Activated CD4-positive, CD25-positive, alpha-beta regulatory T cell treated with anti-CD3 and anti-CD28 coated beads, Interleukin-2, amount 50 U/mL, for 72 hours (primary cell): ENCODE measurements at places on chromosomes 12 and 14.

GRCh38 chr14:24255931-24256711 is 6.9 kb downstream of the TGM1 start:
- no peak for DNase-seq

DNA sequence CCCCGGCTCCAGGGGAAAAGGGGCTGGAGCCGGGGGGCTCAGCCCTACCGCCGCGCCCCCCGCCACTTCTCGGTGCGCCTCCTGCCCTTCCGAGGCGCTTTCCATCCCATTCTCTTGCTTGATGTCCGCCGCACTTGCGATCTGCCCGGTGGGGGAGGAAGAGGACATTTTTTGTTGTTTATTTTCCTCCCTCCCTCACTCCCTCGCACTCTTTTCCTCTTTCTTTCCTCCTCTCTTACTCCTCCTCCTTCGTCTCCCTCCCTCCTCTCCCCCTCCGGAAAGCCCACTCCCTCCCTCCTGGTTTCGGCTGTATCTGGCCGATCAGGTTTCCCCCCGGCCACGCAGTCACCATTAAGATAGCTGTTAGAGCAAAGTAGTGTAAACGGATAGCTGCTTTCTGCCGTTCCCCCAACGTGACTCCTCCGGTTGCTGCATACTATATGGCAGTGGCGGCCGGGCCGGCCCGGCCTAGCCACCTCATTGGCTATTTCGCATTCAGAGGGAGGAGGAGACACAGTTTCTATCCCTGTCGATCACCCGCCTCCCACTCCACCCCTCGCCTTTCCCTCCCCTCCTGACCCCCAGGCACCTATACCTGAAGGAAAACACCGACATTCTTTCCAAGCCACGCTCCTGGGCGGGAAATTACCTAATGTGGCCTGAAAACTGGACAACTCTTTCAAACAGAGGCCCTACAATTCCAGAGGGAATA is at the start of gene SIX4:
Gene SIX4, minus strand, starts transcription at position 445 of the 712 bp plus-strand sequence. Its CDS starts 277 bp downstream, at position 168.
- DNase-seq = no peak

DNA sequence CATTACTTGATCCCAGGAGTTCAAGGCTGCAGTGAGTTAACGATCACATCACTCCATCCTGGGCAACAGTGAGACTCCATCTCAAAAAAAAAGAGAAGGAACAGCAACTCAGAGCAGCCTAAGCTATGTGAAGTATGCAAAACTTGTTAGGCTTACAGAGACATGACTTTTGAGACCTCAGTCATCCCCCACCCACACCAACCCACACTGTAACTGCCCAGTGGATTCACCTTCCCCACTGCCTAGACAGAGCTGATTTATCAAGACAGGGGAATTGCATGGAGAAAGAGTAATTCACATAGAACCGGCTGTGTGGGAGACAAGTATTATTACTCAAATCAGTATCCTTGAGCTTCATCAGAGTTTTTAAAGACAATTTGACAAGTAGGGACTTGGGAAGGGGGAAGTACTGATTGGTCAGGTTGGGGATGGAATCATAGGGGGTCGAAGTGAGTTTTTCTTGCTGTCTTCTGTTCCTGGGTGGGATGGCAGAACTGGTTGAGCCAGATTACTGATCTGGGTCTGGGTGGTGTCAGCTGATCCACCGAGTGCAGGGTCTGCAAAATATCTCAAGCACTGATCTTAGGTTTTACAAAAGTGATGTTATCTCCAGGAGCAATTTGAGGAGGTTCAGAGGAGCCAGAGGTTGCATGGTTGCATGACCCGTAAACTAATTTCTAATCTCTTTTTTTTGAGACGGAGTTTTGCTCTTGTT is 6.2 kb upstream of the WDR89 start:
- no peak for DNase-seq

DNA sequence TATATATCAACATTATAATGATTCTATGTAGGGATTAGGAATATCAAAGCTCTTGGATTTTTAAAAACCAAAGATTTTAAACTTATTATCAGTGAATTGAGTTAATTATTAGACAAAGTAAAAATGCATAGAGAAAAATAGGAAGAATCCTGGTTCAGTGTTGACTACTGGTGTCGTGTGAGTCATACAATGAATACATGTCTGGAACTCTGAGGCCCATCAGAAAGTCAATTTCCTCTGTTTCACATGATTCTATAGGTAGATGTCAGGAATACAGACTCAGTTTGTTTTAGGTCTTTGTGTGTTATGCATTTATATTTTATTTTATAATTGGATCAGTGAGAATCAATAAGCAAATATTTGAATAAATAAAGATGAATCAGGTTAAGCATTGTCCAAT is 84.5 kb upstream of the RTL1 start:
- DNase-seq = no peak

- no peak for DNase-seq
Measured at GRCh38 chr12:42961395-42961794, 371.8 kb upstream of the PRICKLE1 start.

- no peak for DNase-seq
Measured at GRCh38 chr14:54025661-54026060, 69.0 kb upstream of the BMP4 start.

DNA sequence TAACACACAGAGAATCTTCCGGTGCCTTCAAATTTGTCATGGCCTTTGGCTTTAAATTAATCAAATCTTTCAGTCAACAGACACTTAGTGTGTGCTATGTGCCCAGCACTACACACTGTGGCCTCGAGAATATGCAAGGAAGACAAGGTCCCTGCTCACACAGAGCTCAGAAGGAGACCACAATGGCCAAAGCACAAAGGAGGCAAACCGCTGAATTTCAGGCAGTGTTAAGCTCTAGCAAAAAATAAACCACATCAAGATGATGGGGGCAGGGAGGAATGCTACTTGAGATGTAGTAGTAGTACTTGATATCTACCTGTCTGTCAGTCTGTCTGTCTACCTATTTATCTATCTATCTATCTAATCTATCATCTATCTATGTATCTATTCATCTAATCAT is 227.9 kb downstream of the TMEM132D start:
- no peak for DNase-seq

GRCh38 chr12:46562625-46563225 is 190.2 kb upstream of the SLC38A2 start:
- DNase-seq = no peak

DNA sequence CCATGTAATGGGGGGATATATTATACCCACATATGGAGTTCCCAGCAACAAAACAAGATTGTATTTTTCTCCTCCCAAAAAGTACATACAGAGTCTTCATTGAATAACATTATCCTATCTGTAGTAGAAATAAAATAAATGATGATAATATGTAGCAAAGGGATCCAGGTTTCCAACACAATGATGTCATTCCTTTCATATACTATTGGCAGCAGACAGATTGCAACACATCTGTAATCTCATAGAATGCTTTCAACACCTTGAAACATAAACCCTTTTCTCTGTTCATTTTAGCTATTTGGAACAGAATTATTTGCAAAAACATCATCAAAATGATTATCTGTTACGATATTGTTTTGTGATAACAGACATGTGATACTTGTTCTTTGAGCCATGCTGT is 317.6 kb downstream of the DPF3 start:
- DNase-seq = no peak

- DNase-seq = no peak
Measured at GRCh38 chr14:61749264-61749663, 13.0 kb upstream of the SNAPC1 start.

- DNase-seq = no peak
Measured at GRCh38 chr12:64170024-64170423, 52.1 kb downstream of the KICS2 start.

DNA sequence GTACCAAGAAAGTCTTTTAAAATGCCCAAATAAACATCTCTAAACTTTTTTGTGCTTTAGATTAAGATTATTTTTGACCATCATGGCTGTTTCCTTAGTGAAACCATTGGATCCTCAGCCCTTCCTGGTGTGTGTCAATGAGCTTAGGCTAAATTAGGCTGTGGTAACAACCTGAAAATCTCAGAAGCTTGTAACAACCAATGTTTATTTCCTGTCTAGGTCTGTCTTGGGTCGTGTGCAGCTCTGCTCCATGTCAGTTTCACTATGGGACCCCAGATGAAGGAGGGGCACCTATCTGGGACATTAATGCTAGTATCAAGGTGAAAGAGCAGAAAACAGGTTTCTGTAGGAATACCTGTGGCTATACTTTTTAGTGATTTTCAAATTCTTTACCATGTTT is 49.9 kb downstream of the KCNMB4 start:
- DNase-seq = no peak

DNA sequence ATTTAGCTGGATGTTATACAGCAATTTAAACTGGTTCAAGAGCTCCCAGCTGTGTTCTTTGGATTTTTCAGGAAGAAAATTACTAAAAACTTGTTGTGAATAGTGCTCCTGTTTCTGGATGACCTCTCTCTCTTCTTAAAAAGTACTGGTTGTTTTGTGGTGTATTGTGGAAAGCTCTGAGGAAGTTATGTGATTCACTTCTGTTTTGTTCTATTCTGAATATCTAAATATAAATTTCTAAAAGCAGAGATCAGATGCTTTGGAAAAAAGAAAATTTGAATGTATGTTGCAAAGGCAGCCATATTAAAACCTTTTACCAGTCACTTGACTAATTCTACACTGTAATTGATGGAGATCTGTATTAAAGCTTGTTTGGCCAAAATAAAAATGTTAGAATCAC is 3.4 kb upstream of the C3AR1 start:
- DNase-seq = no peak

DNA sequence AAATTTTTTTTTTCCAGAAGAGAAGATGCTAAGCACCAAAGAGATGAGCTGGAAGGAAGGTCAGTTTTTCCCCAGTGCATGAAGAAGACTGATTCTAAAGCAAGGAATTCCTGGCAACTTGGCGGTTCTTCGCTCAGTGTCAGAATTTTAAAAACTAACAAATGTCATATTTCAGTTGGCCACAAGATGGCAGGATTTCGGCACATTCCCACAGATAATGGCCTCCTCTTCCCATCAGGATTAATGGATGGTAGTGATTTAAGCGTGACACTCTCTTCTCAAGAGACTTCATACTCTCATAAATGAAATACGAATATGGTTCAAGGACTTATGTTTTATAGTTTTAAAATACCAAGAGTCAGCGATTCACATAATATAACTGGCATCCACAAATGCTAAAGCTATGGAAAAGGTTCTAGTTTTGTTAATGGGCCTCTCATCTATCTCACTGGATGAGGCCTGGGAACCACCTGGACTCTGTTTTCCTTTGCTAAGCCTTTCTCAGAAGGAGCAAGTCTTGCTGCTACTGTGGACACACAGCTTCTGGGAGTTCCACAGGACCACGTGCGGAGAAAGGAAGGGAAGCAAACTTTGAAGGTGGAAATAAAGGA is 46.1 kb upstream of the PTPRO start:
- no peak for DNase-seq

GRCh38 chr12:100473050-100473715 is 483 bp upstream of the NR1H4 start:
- no peak for DNase-seq

- DNase-seq = no peak
Measured at GRCh38 chr12:92110083-92110640, 35.5 kb downstream of the BTG1 start.

DNA sequence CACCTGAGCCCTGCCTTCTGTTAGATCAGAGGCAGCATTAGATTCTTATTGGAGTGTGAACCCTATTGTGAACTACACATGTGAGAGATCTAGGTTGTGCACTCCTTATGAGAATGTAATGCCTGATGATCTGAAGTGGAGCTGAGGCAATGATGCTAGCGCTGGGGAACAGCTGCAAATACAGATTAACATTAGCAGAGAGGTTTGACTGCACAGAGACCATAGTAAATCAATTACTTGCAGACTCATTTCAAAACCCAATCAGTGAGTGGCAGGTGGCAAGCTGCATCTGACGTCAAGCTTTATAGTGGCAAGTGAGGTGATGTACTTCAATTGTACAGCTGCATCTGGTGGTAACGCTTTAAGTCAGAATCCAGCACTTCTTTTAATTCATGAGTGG is 141.6 kb downstream of the GPHN start:
- no peak for DNase-seq

DNA sequence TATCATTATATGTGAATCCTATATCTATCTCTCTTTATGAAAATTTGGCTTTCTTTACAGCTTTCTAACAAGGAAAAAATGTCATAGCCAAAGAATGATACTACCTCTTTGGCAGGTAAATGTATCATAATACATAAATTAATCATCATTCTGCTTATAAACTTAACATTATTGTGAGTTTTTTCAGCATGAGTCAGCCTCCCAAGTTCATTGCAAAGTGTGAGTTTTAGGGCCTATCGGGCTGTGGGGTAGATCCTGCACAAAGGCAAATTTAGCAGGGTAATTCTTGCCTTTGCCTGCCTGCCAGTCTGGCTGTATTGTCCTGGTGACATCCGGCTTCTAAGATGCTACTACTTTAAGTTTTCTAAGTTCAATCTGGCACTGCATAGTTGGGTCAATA is 412.6 kb downstream of the MDGA2 start:
- no peak for DNase-seq

GRCh38 chr12:124829708-124830304 is 33.9 kb downstream of the SCARB1 start:
- DNase-seq = no peak

DNA sequence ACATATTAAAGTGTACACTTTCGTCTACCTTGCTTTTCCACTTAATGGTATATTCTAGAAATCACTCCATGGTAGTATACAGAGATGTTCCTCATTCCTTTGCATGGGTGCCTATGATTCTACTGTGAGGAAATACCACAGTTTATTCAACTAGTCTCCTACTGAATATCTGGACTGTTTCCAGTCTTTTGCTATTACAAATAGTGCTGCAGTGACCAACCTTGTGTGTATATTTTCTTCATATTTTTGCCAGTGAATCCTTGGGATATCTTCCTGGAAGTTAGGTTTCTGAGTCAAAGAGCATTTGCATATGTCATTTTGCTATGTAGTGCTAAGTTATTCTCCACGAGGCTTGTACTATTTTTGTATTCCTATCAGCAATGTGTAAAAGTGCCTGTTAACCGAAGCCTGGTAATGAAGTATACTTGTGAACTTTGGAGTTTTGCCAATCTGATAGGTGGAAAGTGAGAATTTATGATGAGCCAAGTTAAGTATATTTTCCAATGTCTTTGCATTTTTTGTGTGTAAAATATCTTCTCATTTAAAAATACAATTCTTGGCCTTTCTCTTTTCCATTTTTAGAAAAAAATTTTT is 31.3 kb upstream of the TMEM263 start:
- DNase-seq = no peak

DNA sequence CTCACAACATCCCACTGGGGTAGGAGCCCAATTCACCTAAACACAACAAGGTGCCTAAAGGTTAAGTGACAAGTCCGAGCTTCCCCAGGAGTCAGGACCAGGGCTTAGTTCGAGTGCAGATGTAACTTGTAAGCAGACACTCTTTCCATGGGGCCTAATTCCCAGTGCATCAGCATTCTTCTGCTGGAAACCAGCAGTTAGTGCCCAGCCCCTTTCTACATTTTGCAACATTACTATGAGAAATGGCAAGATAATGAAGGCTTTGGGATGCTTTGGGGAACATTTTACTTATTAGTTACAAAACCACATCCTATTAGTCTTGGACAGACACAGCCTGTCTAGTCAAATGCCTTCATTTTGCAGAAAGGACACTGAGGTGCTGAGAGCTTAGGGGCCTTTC is 179.8 kb downstream of the CALM1 start:
- DNase-seq = no peak
